H1 (cell line): ENCODE measurements at places on chromosomes 12 and 14.

DNA sequence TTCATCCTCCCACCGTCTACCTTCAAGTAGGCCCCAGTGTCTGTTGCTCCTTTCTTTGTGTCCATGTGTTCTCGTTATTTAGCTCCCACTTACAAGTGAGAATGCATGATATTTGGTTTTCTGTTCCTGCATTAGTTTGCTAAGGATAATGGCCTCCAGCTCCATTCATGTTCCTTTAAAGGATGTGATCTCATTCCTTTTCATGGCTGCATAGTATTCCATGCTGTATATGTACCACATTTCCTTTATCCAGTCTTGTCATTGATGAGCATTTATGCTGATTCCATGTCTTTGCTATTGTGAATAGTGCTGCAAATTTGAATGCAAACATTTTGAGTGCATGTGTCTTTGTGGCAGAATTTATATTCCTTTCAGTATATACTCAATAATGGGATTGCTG lies 259.6 kb upstream of the PELI2 start:
- no peak for DNase-seq

GRCh38 chr12:7060353-7060954 lies at the start of gene C1S:
C1S (plus strand) TSS chr12:7060718; CDS start chr12:7061913, 1,195 bp downstream.
- DNase-seq, result peak; percentile 63

GRCh38 chr12:124390442-124391097 lies 95.7 kb downstream of the RFLNA start:
- no peak for DNase-seq

GRCh38 chr14:41423503-41423902 lies 183.2 kb upstream of the LRFN5 start:
- DNase-seq, result no peak

DNA sequence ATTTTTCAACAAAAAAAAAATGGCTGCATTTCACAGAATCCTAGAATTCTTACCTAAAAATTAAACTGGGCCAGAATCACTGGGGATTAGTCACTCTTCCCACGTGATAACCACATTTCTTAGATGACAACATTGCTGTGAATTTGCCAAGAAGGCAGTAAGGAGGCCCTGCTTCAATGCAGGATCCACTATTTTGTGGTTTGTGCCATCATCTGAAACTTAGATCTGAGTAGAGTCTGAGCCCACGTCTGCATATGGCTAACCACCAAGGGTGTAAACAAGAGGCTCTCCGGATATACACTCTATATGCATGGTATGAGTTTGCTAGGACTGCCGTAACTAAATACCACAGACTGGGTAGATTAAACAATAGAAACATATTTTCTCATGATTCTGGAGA lies 24.4 kb upstream of the TBX5 start:
- DNase-seq, result no peak
